Naive thymus-derived CD4-positive, alpha-beta T cell (primary cell): ENCODE measurements at places on chromosomes 4 and X. TPM values are rescaled to one million over a fixed set of nuclear protein-coding genes. Genes with fewer than 3 reads are reported as not detected.

GRCh38 chr4:176102414-176103063 lies 36.9 kb downstream of the WDR17 start:
- DNase-seq, result no peak

GRCh38 chr4:47543331-47543730 lies 58.3 kb downstream of the ATP10D start:
- DNase-seq, result no peak

MTNR1A gene
- polyA plus RNA-seq, result not detected

DNA sequence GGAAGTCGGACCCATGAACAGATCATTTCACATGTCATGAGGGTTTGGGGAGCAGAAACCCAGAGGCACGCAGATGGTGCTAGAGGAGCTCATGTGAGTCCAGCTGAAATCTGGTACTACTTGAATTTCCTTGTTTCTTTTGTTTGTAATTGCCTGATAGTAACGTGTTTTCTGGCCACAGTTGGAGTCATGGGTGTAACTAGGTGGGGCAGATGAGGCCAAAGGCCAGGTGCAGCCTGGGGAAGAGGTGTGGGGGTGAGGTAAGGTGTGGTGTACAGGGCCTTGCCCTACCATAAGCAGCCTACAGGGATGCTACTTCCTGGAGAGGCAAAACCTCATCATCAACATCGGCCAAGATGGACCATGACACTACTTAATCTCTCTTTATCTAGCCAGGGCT lies 271.4 kb downstream of the PTTG2 start:
- DNase-seq, result no peak

MAGIX gene
- polyA plus RNA-seq, result 0.38 TPM

GRCh38 chrX:24242649-24243175 lies 71.2 kb downstream of the SUPT20HL2 start:
- no peak for DNase-seq

ABHD18 gene
- polyA plus RNA-seq, result 12.4 TPM

- DNase-seq, result no peak
Measured at GRCh38 chr4:87497159-87497558, 32.0 kb downstream of the SPARCL1 start.

HPGD gene
- 13.1 TPM for polyA plus RNA-seq

GRCh38 chr4:145130788-145131399 lies 32.8 kb downstream of the ABCE1 start:
- no peak for DNase-seq

CCNI gene
- 345 TPM for polyA plus RNA-seq

NWD2 gene
- not detected for polyA plus RNA-seq

XAGE2 gene
- not detected for polyA plus RNA-seq

DNA sequence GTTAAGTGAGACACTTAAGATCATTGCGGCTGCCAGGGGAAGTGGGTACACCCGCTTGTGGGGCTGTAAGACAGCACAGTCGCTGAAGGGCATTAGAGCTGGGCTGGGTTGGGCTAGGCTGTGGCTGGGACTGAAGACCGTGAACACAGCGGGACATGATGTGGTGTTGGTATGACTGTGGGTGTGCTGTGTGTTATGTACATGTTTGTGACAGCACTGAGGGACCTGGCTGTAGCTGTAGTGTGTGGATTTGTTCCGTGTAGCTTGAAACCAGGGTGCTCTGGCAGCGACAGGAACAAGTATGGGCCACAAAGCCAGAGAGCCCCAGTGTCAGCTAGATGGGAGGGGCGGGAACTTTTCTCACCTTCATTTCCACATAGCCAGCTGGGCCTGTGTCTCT lies 82.1 kb downstream of the NHSL2 start:
- DNase-seq, result peak; percentile 34

- DNase-seq, result no peak
Measured at GRCh38 chr4:151296227-151296626, 19.3 kb downstream of the PRSS48 start.

GDPD2 gene
- not detected for polyA plus RNA-seq

SERTM2 gene
- not detected for polyA plus RNA-seq

GRCh38 chrX:50206753-50207152 lies 2.2 kb downstream of the CCNB3 start:
- no peak for DNase-seq

GRCh38 chr4:182699795-182700194 lies 217.4 kb downstream of the DCTD start:
- no peak for DNase-seq

DNA sequence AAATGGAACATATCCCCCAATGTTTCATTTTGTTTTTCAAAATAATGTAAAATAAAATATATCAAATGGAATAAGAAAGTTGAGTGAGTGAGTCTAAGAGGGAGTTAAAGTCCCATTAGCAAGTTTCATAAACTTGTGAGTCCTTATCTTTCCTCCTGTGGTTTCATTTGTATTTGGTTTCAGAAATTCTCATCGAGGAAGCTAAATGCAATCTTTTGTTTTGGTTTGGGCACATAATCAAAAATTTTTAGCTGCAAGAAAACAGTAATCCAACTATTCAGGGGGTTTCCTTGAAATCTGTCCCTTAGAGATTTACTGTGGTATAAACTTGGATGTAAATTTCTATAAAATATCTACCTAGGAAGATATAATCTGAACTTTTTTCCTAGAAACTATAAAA lies 124.2 kb downstream of the CAMK2D start:
- DNase-seq, result no peak

RGS12 gene
- 16.0 TPM for polyA plus RNA-seq

- DNase-seq, result no peak
Measured at GRCh38 chr4:17063888-17064287, 165.4 kb upstream of the LDB2 start.

DNA sequence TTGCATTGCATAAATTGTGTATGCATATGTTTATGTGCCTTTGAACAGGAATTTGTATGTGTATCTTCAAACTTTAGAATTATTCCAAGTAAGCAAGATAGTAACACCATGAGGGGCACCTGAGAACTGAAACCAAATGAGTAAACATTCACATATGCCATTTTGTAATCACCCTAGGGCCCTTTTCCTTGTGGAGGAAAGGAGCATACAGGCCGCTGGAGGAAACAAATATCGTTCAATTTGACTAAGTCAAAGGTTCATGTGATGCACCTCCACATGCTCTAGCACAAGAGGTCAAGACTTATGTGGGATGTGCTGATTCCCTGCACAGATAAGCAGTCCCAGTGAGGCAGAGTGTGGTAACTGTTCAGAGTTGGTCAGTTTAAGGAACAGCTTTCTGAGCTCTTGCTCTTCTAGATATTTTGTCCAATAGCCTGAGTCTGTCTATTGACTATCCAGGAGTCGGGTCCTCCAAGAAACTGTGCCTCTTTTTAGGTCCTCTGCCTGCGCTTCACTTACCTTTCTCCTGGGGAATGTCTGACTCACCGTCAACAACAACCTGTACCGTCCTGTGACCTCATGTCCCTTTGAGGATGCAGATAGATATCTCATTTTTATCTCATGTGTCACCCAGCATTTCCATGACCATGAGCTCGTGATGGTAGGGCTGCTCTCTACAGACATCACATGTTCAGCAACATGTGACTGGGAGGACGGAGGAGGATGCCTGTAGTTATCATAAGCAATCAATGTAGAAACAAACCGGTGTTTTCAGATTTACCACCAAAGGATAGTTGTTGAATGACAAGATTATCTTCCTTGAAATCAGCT lies 196.9 kb downstream of the NWD2 start:
- DNase-seq, result no peak

DNA sequence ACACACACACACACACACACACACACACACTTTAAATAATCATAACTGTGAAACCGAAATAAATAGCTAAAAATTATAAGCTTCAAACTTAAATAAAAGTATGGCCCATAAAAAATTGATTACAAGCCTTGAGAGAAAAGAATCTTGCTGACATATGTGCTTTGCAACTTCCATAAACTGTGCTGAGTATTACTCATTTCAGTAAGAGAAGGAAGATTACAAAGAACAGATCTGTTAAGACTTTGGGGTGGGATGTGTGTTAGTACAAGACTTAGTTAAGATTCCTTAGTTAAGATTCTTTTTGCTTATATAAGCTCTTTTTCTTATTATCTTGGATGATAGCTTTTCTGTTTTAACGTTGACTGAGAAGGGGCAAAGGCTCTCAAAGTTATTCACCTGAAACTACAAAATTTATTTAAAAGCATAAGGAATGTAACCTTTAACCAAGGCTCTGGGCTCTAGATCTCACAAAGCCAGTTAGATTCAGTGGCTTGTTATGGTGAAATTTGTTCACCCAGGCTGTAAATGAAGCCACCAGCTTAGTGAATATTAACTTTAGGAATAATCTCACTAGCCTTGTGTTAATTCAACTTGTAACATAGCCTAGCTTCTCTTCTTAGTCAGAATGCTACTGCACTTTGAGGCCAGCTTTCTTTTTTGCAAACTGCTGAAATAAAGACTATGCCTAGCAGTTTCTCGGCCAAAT lies 58.2 kb downstream of the ARSJ start:
- no peak for DNase-seq

DNA sequence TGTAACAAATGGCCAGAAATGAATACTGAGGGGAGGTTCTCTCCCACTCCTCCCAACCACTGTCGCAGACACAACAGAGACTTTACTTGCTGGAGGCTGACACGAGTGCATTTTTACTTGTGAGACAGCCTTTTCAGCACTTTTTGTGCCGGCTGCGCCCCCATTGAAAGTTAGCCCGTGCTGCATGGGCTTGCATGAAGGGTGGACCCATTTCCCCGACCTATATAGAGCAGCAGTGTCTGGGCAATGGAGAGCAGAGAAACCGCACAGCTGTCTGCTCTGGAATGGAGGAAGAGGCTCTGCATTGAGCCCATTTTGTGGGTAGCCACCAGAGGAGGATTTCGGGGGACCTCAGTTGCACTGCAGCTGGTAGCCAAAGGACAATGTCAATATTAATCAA lies 208.8 kb downstream of the UGT8 start:
- DNase-seq, result no peak

GRCh38 chr4:122703868-122704267 lies 28.6 kb upstream of the BBS12 start:
- no peak for DNase-seq

GRCh38 chr4:141009931-141010330 lies 123.3 kb downstream of the RNF150 start:
- DNase-seq, result no peak

DNA sequence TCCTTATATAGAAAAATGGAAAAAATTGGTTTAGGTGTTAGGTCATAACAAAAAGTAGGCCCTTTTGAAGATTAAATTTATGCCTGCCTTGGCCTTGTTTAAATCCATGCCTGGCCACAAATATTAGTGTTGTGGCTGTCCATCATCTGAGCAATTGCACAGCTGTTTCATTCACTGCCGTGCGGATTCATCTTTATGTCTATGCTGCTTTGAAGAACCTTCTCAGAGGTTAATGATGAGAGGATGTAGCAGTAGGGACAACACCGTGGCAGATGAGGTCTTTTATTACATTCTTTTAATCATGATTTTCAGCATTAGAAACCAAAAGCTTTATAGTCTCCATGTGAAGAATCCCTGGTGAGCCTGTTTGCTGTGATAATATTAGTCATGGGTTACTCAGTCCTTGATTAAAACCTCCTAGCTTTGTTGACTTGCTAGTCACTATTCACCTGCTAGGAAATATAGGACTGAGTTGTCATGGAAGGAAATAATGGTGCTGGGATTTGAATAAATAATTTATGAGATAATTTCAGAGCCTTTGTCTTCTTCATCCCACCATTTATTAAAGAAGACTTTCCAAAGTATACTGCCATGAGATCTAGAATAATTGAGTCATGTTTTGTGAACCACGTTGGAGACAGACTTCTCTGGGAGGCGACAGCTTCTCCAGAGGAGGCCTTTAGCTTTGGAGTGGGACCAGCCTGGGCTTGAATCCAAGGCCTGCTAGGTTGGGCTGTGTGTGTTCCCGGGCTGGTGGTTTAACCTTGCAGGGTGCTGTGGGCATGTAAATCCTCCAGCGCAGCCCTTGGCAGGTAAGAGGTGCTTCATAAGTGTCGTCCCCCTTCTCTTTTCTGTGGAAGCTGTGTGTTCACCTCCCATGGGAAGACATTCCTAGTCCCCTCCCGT lies 53.5 kb downstream of the PTTG2 start:
- no peak for DNase-seq

TIMM17B gene
- 55.8 TPM for polyA plus RNA-seq

DNA sequence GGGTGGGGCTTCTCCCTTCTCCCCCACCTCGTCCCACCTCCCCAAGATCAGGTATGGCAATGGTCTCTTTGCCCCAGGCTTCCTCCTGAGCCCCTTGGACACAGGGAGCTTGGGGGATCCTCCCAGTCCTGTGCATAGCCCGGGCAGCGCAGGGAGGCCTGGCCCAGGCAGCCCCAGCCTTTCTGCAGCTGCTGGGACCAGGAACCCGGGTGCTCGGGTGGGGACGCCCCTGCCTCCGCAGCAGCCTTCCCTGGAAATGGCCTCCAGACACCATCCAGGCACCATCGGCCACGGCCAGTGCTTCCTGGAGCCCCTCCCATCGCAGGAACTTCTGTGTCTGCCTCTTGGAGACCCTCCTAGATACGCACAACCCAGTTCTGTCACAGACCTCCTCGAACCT lies 5.9 kb upstream of the MXD4 start:
- DNase-seq, result no peak

FAM149A gene
- not detected for polyA plus RNA-seq
